ENCODE measurements at places on chromosomes 4 and X.

- no peak for DNase-seq
Measured at GRCh38 chr4:76309939-76310550, 3.5 kb downstream of the STBD1 start.

DNA sequence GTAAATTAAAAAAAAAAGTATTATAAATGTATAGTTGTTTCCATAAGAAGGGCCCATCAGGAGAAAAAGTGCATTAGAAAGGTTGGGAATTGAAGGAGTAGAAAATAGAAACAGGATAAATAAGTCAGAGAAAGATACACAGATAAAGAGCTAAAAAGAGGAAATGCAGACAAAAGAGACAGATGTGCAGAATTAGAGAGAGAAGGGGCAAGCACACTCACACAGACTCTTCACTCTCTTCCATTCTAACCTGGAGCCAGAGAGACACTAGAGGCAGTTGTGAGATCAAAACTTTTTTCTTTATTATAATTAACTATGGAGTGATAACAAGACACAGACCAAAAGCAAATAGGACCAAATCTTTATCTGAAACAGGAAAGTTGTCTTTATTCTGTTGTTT is 134.1 kb downstream of the CEP135 start:
- DNase-seq, result no peak

- no peak for DNase-seq
Measured at GRCh38 chr4:8329560-8329858, 60.0 kb downstream of the HTRA3 start.

DNA sequence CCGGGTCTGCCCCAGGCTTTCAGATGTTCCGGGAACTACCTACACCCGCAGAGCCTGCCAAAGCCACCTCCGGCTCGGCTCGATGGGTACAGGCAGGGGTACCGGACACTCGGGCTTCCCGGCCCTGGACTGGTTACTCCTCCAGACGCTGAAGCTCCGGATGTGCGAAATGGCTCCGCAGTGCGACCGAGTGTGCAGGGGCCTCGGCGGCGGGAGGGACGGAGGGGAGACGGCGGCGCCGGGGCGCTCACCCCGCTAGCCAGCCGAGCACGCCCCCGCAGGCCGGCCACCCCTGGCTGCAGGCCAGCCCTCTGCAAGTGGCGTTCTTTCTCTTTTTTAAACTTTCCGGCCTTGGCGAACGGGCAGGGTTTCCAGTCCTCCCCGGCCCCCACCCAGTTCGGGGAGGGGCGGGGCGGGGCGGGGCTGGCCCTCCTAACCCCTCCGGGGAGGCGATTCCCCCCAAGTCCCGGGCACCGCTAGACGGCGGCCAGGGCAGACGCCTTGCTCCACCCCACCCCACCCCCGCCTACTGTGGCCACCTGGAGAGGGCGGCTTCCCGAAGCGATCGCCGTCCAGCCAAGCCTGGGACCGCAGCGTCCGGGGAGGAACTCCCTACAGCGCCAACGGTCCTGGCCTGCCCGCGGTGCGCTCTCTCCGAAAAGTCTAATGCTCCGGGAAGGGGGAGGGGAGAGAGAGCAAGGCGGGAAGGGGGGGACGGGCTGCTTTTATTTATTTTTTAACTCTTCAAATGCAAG is 7.5 kb downstream of the BCOR start:
- no peak for DNase-seq

DNA sequence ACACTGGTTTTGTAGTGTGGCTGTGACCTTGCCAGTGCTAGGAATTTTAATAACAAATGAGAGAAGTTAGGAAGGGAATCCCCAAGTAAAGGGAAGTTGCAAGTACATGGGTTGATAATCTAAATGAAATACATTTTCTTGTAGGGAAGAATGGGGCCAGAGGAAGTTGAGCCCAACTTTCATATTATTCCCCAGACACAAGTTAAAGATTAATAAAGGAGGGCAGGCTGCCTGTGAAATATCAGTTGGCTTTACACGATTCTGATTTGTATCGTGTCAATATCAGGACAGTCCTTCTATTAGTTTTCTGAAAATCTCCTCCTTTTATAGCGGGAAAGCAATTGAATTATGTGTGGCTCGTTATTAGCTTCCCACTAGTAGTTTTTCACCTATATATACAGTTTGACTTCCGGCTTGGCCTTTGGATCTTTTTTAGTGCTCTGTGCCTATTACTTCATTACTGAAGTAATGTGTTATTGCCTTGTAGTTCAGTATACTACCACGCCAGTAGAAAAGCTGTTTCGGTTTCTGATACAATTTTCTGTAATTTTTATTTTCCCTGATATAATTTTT is 1.7 kb downstream of the PDLIM5 start:
- no peak for DNase-seq

DNA sequence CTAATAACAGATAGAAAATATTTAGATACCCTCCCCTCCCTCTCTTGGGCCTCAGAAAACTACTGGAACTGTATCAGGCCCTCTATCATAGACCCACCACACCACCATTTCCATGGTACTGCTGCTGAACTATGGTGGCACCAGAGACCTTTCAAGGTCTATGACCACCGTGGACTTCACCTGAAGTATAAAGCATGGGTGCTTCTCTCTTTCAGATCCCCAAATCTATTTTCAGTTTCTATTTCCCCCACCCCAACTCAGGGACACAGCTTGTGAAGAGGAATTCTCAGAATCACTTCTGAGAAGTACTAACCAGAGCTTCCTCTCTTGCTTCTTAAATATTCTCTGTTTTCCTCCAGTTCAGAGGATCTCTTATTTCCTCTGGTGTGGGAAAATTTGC is 840.8 kb upstream of the HTR2C start:
- no peak for DNase-seq

DNA sequence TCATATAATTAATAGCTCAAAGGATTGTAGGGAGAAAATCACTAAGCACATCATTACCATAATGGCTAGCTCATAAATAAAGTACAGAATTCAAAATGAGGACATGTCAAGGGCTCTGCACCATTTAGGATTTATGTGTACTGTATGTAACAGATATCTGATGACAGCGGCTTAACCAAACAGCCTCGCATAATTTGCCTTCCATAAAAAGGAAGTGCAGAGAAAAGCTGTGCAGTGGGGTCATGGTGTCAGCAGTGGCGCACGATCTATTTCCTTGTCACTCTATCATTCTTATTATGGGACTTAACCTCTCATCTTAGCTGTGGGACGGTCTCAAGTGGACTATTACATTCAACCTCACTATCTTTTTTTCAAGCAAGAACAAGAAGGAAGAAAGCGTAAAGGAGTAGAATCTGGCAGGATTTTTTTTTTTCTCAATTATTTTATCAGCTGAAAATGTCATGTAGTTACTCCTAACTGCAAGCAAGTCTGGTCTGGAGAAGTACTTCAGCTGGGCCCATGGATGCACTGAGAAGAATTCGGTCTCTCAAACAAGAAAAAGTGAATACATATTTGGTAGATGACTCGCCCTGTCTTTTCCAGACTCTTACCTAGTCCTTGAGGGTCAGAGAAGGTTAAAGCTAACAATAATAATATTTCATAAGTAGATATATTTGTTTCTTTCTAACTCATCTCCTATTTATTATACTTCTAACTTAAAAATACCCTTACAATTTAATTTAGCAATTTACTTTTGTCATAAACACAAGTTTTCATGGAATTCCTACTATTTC is 94.6 kb downstream of the COX18 start:
- DNase-seq, result no peak

DNA sequence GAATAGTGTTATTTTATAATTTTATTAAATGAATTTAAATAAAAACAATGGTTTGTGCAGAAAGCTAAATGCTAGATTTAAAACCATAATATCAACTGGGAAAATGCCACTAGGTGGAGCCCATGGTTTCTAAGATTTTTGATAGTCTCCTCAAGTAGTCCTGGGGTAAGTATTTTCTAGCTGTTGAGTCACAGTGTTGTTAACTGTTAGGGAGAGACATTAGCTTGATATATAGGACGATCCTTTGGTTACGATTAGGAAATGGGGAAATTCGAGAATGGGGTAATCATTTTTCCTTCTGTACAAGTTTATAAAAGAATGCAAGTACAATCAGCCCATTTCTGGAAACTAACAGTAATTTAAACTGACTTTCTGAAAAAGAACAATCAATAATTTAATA is 378.4 kb downstream of the ANKRD50 start:
- no peak for DNase-seq

- DNase-seq, result no peak
Measured at GRCh38 chrX:109373468-109373867, 108.4 kb downstream of the GUCY2F start.

GRCh38 chr4:170388255-170388654 is 298.5 kb upstream of the AADAT start:
- DNase-seq, result no peak

GRCh38 chr4:104531390-104531789 is 36.7 kb upstream of the CXXC4 start:
- no peak for DNase-seq

DNA sequence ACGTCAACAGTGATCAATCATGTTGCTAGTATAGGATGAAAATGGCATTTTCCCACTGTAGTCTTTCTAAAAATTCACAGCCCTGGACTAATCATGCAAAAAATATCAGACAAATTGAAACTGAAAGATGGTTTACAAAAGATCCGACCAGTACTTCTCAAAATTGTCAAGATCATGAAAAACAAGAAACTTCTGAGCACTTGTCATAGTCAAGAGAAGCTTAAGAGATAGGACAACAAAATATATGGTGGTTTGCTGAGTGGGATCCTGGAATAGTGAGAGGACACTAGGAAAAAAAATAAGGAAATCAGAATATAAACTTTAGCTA is 101.1 kb downstream of the NAA11 start:
- DNase-seq, result no peak

GRCh38 chrX:109934434-109934833 is 68.5 kb upstream of the TMEM164 start:
- no peak for DNase-seq

GRCh38 chr4:123676890-123677229 is 280.3 kb downstream of the SPRY1 start:
- DNase-seq, result no peak

GRCh38 chrX:964831-965416 is 247.5 kb downstream of the CRLF2 start:
- no peak for DNase-seq

DNA sequence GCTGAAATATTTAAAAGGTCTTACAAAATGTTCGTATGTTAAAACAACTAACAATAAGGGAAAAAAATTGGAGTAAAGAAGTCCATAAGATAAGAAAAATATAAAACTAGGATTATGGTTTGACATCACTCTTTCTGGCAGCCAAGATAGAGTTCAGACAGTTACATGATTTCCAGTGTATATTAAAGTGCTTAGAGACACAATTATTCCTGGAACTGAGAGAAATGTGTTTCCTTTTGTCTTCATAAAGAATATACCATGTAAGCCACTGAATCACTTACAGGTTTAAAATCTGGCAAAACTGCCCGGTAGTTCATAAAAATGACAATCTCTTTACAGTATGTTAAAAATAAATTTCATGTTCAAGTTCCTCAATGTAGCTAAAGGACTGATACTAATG is 538.7 kb upstream of the ATOH1 start:
- DNase-seq, result no peak

- no peak for DNase-seq
Measured at GRCh38 chr4:42643685-42644084, 13.2 kb downstream of the ATP8A1 start.

DNA sequence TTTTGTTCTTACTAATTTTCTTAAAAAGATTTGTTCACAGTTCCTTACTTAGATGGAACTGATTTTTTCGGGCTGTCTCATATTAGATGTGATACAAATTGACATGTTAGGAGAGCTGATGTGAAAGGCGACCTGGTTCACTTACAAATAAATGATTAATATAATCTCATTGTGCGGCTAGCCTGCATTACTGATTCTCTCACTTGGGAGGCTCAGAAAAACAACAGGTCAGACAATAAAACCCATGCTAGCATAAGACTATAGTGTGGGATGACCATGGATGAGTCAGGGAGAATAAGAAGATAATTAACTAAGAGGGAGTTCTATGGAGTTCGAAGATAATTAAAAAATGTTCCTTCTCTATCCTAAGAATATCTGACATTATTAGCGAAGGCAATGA is 40.8 kb downstream of the RTL9 start:
- no peak for DNase-seq

DNA sequence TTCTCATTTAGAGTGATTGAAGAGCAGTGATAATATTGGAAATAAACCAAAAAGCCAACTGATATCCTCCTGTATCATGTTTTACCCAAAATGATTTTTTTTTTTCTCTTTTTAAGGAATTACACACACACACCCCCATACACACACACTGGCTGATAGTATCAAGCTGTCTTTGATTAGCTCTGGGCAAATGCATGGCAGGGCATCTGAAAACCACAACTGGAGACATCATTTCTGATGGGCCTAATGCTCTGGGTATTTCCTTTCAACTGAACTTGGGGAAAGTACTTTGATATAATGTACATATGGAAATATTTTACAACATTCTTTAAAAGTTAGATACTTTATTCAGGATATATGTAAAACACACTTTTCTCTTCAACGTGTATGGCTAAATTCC is 14.2 kb upstream of the OSTC start:
- DNase-seq, result no peak

- DNase-seq, result no peak
Measured at GRCh38 chr4:121773883-121774282, 8.9 kb upstream of the SMIM43 start.

GRCh38 chr4:23213198-23213597 is 520.5 kb downstream of the GBA3 start:
- DNase-seq, result no peak

GRCh38 chr4:53813998-53814397 is 222.7 kb upstream of the LNX1 start:
- no peak for DNase-seq

DNA sequence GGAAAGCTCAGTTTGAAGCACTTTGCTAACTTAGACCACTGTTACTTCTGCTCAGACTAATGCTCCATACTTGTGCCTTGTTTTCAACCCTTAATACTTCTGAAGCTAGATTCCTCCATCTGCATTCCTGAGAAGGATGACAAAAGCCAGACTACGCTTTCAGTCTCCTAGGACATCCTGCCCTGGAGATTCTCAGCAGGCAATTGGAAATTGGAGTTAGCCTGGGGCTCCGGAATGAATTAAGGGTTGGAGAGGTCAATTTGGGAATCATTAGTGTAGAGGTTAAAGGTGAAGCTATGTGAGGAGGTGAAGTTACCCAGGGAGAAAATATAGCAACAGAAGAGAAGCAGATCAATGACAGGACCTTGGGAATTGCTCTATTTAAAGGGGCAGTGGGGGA is 215.9 kb upstream of the MBNL3 start:
- DNase-seq, result no peak

DNA sequence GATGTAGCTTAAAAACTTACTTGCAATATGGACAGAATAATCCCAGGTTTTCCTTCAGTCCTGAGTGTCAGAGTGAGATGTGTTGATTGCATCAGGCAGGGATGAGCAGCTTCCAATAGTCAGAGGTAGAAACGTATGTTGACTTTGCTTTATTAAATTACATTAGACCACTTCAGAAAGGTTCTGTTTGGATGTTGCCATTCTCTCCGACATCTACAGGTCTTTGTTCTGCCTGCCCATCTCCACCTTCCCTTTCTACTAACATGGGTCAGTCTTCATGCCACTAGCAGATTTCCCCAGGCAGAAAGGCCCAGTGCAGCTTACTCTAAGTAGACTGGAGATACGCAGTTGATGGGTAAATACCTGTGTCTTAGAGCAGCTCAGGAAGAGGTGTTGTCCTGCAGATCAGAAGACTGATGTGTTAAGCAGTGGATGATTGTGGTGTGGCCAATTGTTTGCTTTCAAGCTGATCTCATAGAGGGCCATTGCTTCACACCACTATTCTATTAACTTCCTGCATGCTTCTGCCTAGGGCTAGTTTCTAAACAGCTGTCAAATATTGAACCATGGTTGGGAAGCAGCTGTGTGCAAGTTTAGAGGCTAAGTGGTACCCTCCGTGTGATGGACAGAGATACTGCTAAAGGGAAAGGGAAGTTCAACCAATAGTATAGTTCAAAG is 1.8 kb downstream of the FRMPD4 start:
- no peak for DNase-seq

GRCh38 chrX:148540671-148541583 is 40.5 kb downstream of the AFF2 start:
- no peak for DNase-seq
